Naive thymus-derived CD4-positive, alpha-beta T cell (primary cell): ENCODE measurements at places on chromosomes 1 and 21. TPM values are rescaled to one million over a fixed set of nuclear protein-coding genes. Genes with fewer than 3 reads are reported as not detected.

SH3BP5L gene
- total RNA-seq = 51.1 TPM

OR2L2 gene
- 0.10 and 0.17 TPM in 2 replicates for total RNA-seq

IFNLR1 gene
- 1.7 and 2.6 TPM in 2 replicates for total RNA-seq

KRTAP7-1 gene
- total RNA-seq = not detected

ILDR2 gene
- total RNA-seq = 0.19 TPM

HIVEP3 gene
- total RNA-seq = 7.0 TPM

TSNAX gene
- 33.7 TPM for total RNA-seq

LRRC53 gene
- total RNA-seq = not detected
